ENCODE measurements at places on chromosomes 3 and 15.

GRCh38 chr3:134364936-134365765 is 9.1 kb downstream of the AMOTL2 start:
- DNase-seq, result no peak

GRCh38 chr15:83869341-83869740 is 215.4 kb downstream of the ADAMTSL3 start:
- DNase-seq, result no peak

- no peak for DNase-seq
These were observed 36.0 kb downstream of the RAB27A start for GRCh38 chr15:55253580-55253979.

- DNase-seq, result no peak
These were observed 871.9 kb upstream of the GBE1 start for GRCh38 chr3:82633319-82633718.

GRCh38 chr3:60094392-60094947 is 1044.6 kb upstream of the CFAP20DC start:
- no peak for DNase-seq

- no peak for DNase-seq
These were observed 36.1 kb downstream of the IL17RD start for GRCh38 chr3:57128826-57129667.

GRCh38 chr15:73866881-73867410 is 6.4 kb upstream of the TBC1D21 start:
- DNase-seq, result no peak

- no peak for DNase-seq
These were observed 5.7 kb downstream of the GRM2 start for GRCh38 chr3:51712511-51712931.

DNA sequence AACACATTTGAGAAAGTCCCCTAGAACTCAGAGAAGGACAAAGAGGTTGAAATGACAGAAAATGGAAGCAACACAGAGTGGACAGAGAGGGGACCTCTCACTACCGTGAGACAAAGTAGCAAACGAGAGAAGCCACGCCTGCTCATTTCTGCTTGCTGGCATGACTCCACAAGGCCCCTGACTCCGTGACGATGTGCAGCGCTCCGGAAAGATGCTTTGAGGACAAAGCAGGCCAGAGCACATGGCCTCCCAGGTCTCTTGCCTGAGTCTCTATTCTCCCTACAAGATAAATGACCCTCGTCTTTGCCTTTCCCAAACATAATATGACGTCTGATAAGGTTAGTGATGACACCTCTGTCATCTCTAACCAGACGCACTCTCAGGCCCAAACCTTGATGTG is 63.8 kb upstream of the CTSH start:
- no peak for DNase-seq

DNA sequence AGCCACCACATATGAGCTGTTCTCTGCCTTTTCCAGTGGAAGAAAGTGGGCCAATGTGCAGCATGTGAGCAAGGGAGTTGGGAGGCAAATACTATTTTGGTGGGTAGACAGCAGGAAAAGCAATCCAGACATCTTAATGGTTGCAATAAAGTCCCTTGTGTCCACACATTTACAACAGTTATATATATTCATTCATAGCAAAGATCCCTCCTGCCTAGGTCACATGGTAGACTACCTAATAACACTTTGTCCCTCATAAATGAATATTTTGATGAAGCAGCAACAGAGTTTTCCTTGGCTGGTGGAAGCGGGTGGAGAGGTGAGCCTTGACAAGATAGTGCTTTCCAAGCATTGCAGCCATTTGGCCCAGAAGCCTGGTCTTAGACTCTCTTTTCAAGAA is 6.2 kb upstream of the NSMCE3 start:
- no peak for DNase-seq

- DNase-seq, result peak; percentile 63
These were observed 77.8 kb downstream of the NBEAL2 start for GRCh38 chr3:47057212-47057671.

DNA sequence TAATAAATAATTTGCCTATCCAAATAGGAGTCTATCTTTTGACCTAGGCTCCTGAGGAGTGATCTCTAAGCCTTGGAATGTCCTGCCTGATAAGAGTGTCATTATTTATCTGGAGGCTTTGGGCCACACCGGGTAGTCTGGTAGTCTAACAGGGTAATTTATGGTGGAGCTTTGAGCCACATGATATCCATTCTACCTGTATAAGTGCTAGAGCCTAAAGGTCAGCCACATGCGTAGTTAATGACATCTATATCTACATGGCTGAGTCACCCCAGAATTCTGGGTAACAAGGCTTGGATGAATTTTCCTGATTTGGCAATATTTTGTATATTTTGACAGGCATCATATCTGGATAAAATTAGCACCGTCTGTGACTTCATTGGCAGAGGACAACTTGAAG is 681.4 kb downstream of the MCTP2 start:
- no peak for DNase-seq

DNA sequence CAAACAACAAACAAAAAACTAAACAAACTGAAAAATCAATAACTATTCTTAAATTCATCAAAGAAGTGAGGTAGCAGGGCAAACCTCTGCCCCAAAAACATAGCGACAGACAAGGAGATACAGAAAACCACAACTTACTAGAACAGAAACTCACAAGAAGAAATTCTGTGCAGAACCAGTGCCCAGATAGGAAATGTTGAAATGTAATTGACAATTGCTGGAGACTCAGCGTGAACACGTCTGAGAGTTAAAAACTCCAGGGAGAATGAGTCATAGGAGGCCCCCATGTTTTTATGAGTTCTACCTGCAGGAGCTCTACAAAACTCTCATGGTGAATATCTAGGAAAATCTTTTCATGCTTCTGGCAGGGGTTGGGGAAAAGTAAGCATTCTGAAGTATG is 95.5 kb upstream of the SETMAR start:
- no peak for DNase-seq

DNA sequence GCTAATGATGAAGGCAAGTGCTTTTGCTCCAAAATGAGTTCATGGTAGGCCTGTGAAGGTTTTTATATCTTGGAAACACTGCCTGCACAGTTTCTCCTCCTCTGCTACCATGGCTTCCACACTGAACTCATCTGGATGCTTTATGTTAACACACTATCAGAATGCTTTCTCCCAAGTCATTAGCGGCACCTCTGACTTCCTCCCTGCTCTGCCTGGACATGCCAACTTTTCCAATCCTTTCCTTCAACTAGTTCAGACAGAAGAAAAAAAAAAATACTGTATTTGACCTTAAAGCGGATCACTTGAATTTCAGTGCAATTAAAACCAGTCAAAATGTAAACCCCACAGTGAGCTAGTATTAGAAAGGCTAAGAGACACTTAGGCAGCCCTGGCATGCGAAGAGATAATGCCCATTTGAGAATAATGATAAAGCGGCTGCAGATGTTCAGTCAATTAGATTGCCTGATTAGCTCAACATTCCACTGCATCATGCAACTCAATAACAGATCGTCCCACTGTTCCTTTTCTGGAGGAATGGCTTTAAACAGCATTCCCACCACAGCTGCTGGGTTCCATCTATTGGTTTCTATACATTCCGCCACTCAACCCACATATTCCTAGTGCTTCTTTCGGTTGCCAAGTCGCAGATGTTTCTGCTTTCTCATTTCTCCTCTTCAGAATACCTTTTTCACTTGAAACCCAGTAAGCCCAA is 51.7 kb downstream of the CNTN3 start:
- no peak for DNase-seq

GRCh38 chr3:89332386-89332785 is 225.0 kb downstream of the EPHA3 start:
- no peak for DNase-seq

GRCh38 chr3:50359760-50360110 is 414 bp upstream of the TMEM115 start:
- DNase-seq, result no peak

GRCh38 chr15:53072077-53072476 is 281.9 kb upstream of the ONECUT1 start:
- no peak for DNase-seq

DNA sequence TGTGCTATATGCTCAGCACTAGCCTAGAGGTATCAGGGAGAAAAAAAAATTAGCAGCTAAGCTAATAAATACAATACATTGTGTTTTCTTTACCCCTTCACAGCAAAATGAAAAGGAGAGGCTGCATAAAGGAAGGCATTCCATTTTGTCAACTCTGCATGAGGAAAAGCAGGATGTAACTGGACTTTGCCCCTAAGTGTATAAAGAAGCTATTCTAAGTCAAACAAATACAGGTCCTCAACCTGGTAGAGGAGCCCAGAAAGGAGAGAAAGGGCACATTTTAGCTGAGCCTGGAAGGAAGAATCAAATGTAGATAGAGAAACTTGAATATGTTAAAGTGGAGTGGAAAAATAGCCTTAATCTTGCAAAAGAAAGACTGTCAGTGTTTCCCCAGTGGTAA is 89.0 kb upstream of the SPRED1 start:
- DNase-seq, result no peak

DNA sequence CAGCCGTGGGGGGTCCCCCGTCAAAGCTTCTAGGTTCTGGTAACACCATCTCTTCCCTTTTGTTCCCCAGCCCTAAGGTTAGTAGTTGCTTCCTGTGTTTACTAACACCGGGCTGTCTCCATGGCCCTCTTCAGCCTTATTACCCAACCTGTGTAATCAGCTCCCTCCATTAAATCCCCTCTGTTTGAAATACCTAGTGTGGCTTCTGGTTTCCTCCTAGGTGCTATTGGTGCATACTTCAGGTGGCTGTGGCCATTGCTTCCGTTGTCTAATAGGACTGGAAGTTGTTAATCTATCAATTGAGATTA is 35.3 kb downstream of the MOBP start:
- DNase-seq, result no peak

GRCh38 chr15:41756198-41756597 is 18.1 kb upstream of the MAPKBP1 start:
- DNase-seq, result no peak

DNA sequence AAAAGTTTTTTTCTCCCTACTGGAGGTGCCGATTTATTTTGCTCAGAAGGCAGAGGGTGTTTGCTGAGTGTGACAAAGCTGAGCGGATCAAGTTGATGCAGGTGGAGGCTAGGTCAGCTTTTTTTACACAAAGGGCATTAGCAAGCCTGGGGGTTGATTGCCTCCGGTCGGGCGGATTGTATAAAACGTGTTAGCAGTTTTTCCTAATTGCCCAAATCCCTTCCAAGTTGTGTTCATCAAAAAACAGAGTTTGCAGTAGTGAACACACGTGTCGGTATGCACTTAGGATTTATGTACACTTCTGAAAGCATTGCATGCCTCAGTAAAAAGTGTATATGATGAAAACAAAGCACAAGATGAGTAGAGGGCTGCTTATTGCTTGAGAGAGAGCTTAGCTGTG is 2.6 kb downstream of the GPR160 start:
- no peak for DNase-seq

GRCh38 chr3:19093084-19093483 is 55.2 kb upstream of the KCNH8 start:
- DNase-seq, result no peak

GRCh38 chr3:190581041-190581541 is 67.2 kb downstream of the IL1RAP start:
- DNase-seq, result no peak

- no peak for DNase-seq
These were observed 211.7 kb downstream of the DTWD1 start for GRCh38 chr15:49832511-49832910.

DNA sequence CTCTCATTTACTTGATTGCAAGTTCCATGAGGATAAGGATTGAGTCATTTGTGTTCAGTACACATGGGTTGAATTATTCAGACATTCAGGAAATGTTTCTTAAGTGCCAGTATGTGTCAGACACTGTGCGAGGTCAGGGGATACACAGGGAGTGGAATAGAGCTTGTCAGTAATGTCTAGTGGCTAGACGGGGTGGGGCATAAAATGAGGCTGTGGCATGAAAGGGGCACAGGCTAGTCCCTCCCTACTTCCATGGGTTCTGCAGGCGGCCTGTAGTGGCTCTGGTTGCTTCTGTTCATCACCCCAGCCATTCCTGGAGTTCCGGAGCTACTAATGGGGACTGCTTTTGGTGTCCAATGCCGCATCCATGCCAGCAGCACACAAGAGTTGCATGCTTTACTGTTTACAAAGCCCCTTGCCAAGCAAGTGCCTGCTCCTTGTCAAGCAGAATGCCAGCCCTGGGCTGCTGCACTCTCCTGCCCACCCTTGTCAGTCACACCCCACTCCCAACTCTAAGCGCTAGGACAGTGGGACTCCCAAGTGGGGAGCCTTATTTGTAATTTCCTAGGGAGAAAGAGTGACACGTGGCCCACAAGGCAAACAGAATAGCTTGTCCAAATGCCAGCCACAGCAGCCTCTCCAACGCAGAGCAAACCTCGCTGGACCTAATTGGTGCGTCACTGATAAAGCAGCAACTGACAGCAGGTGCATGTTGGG is 70.8 kb downstream of the RAB11A start:
- DNase-seq, result no peak
